T-helper 17 cell (primary cell): ENCODE measurements at places on chromosomes 7 and 10. TPM values are rescaled to one million over a fixed set of nuclear protein-coding genes. Genes with fewer than 3 reads are reported as not detected.

DNA sequence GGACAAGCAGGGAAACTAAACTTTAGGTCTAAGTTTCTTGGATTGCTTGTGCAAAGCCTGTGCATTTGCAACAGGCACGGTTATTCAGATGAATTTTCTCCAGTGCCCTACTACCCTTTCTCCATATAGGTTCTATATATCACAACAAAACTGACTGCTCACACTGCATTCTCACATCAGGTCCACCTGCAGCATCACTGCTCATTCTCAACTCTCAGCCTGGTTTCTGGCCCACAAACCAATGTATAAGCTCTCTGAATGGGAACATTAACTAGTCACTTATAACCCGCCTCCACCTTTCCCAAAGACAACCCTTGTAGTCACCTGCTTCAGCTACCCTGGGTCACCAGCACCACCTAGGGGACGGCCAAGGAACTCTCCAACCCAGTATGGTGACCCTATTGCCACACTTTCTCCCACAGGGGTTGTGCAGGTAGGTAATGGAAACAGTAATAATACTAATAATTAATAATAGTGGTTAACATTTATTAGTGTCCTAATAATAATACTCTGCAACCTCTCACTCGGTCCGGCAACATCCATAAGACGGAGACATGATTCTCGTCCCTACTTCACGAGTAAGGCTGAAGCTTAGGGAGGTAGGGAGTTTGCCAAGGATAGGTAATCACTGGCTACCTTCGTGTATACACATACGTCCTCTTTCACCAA, 97.3 kb downstream of the CLEC2L start:
- H3K27ac ChIP-seq = no peak overlapping the region
- peaks cover 16% of the 10 kb centered on the region for H3K4me1 ChIP-seq
- DNase-seq = peak; percentile 30
- no peaks in the 10 kb centered on the region for H3K27me3 ChIP-seq
- no peak overlapping the region for H3K4me3 ChIP-seq

DNA sequence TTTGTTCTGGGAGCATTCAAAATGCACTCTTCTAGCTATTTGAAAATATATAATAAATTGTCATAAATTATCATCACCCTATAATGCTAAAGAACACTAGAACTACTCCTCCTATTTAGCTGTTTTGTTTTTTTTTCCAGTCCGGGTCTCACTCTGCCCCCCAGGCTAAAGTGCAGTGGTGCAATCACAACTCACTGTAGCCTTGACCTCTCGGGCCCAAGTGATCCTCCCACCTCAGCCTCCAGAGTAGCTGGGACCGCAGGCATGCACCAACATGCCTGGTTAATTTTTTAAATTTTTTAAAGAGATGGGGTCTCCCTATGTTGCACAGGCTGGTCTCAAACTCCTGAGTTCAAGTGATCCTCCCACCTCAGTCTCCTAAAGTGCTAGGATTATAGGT, 41.1 kb upstream of the MTPAP start:
- H3K27me3 ChIP-seq = peaks cover 54% of the 10 kb centered on the region
- no peak for DNase-seq
- no peak overlapping the region for H3K27ac ChIP-seq
- H3K4me3 ChIP-seq = no peak overlapping the region

DNA sequence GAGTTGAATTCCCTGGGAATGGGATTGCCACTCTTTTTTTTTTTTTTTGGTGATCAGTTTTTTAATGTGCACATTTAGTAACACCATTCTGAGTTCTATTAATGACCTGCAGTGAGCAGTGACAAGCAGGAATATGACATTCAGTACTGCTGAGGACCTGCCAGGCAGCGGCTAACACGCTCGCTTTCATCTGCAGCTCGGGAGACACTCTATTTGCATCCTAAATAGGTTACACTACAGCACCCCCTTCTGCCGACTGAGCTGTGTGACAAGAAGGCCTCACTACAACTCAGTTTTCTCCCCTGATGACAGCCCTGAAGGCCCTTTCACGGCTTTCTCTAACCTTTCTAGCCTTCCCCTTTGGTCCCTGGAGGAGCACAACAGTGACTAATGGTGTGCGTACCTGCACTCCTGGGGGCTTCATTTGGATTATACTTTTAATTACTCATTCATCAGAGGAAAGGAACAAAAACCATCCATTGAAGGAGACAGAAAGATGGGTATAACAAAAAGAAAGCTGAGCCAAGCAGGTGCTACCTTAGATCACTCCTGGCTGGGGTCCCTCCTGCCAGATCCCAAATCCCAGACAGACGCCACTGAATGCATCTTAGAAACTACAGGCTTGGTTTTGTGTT, 872.4 kb downstream of the LRMDA start:
- H3K4me1 ChIP-seq = no peaks in the 10 kb centered on the region
- no peak overlapping the region for H3K4me3 ChIP-seq
- DNase-seq = no peak
- H3K27me3 ChIP-seq = peaks cover 9% of the 10 kb centered on the region

- no peaks in the 10 kb centered on the region for H3K36me3 ChIP-seq
- H3K4me3 ChIP-seq = no peak overlapping the region
- no peaks in the 10 kb centered on the region for H3K27me3 ChIP-seq
- no peak overlapping the region for H3K27ac ChIP-seq
Measured at GRCh38 chr7:19871102-19871501, 97.7 kb upstream of the TMEM196 start.

DNA sequence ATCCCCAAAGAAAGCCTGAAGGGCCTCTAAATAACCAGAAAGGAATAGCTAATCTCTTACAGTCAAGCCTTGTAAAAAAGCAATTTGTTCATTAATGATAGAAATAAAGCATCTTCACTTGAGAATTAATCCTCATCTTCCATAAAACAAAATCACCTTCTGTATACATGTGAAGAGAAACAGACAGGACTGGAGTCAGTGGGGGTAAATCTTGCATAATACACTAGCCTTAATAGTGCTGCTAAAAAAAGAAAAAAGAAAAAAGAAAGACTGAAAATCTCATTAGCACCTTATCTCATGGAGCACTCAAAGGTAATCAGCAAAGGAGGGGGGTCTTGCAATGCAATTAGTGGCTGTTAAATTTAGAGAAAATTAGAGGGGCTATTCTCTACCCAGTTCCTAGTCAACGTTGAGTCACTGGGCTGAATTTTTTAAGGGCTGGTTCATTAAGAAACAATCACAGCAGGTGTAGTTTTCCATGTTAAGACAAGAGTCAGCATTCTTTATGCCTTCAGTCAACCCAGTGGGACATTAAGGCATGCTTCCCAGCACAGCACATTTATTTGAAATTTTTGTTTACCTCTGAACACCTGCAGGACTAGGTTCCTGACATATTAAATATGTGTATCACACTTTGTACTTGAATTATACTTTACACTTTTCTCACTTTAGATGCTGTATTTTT, 1455.7 kb upstream of the CELF2 start:
- H3K27ac ChIP-seq = no peak overlapping the region
- H3K4me1 ChIP-seq = no peaks in the 10 kb centered on the region

DNA sequence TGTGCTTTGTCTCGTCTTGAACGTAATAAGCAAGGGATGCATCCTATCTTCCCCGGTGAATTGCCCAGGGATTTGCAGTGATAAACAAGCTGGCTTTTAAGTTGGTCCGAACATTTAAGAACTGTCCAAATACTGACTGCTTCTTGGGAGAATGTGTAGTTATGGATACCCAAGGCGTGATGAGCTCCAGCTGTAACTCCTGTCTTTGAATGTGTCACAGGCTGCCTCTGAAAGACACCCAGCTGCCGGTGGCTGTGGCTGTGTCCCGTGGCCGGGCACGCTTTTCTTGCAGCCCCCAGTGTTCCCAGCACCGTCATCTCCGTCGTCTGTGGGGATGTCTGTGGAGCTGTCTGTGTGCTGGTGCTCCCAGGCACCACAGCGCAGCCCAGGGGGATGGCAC, 118.1 kb downstream of the GLRX3 start:
- H3K4me1 ChIP-seq = no peaks in the 10 kb centered on the region
- no peak overlapping the region for H3K27ac ChIP-seq
- H3K4me3 ChIP-seq = no peak overlapping the region
- no peaks in the 10 kb centered on the region for H3K27me3 ChIP-seq
- no peaks in the 10 kb centered on the region for H3K36me3 ChIP-seq

GRCh38 chr7:104857458-104858425, 156.3 kb upstream of the KMT2E start:
- peaks cover 15% of the 10 kb centered on the region for H3K27me3 ChIP-seq
- no peak overlapping the region for H3K4me3 ChIP-seq
- DNase-seq = no peak
- H3K36me3 ChIP-seq = no peaks in the 10 kb centered on the region
- H3K27ac ChIP-seq = peak overlapping the region; percentile 39
- peaks cover 11% of the 10 kb centered on the region for H3K4me1 ChIP-seq

DNA sequence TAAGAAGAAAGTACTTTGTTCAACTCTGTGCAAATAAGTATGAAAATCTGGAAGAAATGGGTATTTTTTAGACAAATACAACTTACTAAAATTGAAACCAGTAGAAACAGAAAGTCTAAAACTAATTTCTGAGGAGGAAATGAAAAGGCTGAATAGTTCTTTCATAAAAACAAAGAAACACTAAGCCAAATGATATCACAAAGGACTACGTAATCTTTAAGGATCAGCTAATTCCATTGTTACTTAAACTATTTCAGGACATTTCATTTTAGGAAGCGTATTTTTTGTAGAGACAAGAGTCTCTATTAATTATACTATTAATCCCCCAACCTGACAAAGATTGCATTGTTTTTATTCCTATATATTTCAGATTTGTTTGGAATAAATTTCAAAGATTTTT, 11.2 kb upstream of the CCSER2 start:
- no peak overlapping the region for H3K27ac ChIP-seq
- H3K36me3 ChIP-seq = no peaks in the 10 kb centered on the region
- no peak for DNase-seq
- no peak overlapping the region for H3K4me3 ChIP-seq
- H3K27me3 ChIP-seq = peaks cover 15% of the 10 kb centered on the region

DNA sequence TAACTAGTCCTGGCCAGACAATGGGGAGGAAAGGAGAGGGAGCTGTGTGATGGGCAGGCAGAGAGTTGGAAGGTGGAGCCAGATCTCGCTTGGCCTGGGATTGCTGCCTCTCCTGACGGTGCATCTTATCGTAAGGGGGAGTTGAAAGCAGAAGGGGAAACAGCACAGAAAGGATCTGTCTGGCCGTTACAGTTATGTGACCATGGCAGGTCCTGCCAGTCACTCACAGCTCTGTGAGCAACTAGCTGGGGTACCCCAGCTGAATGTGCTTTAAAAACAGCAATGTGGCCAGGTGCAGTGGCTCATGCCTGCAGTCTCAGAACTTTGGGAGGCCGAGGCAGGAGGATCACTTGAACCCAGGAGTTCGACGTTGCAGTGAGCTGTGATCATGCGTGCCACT, 8.1 kb downstream of the BLVRA start:
- DNase-seq = no peak
- H3K27ac ChIP-seq = no peak overlapping the region
- peaks cover 3% of the 10 kb centered on the region for H3K36me3 ChIP-seq
- H3K27me3 ChIP-seq = no peaks in the 10 kb centered on the region
- peaks cover 37% of the 10 kb centered on the region for H3K4me1 ChIP-seq

GRCh38 chr7:395643-396042, 105.7 kb downstream of the FOXL3 start:
- no peak for DNase-seq
- no peak overlapping the region for H3K4me3 ChIP-seq
- peaks cover 2% of the 10 kb centered on the region for H3K36me3 ChIP-seq

DNA sequence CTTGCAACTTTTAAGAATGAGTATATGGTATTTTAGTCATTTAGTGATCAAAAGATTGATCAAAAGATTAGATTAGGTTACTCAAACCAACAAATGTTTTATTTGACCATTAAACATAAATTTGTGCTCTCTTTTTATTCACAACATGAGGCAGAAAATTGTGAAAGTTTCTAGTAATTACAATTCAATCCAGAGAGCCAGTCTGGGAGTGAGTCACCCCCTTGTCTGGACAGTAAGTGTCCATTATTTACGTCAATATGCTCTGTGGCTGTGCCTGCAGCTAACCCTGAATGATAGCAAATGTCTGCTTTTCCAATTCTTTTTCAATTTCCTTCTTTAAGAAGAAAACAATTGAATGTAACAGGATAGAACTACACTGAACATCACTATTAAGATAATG, 27.9 kb downstream of the GNG11 start:
- no peak overlapping the region for H3K4me3 ChIP-seq
- H3K27me3 ChIP-seq = no peaks in the 10 kb centered on the region
- no peaks in the 10 kb centered on the region for H3K4me1 ChIP-seq
- no peak overlapping the region for H3K27ac ChIP-seq
- DNase-seq = no peak

DNA sequence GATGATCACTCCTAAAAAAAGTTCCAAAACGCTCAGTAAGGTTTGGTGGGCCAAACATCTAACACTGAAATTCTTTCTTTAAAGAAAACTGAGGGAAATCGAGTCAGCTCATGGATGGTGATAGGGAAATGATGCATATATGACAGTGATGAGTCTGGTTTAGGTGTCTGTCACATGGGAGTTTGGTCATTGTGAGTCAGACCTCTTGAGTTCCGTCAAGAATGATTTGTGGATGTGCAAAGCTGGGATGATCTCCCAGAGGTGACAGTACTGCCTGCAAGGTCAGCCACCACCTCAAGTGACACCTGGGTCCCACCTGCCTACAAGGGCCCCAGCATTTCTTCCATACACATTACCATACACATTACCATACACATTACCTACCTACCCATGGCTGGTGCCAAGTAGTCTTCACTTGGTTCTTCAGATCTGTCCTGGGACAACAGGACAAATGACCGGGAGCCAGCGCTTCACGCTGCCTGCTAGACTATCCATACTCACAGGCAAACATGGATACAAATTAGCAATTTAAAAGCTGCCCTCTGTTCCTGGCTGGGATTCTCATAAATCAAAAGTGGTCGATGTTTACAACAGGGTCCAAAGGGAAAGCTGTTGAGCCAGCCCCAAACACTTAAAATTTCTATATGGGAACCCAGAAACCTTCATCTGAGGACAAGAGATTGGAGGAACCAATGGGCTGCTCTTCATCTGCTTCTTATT, 128.4 kb downstream of the ADAM12 start:
- H3K27ac ChIP-seq = no peak overlapping the region
- H3K27me3 ChIP-seq = no peaks in the 10 kb centered on the region
- no peak overlapping the region for H3K4me3 ChIP-seq
- DNase-seq = no peak

- no peak overlapping the region for H3K4me3 ChIP-seq
- H3K4me1 ChIP-seq = peaks cover 23% of the 10 kb centered on the region
- H3K27me3 ChIP-seq = peaks cover 63% of the 10 kb centered on the region
Measured at GRCh38 chr10:101161494-101162299, 30.6 kb downstream of the TLX1 start.

CALN1 gene
- not detected for total RNA-seq

SFTPD gene
- total RNA-seq = not detected

NEURL1 gene
- total RNA-seq = 1.1 TPM

C10orf67 gene
- total RNA-seq = not detected

PDE6C gene
- total RNA-seq = not detected

STAG3 gene
- 4.0 TPM for total RNA-seq

CPA5 gene
- 11.5 TPM for total RNA-seq

RBP3 gene
- total RNA-seq = not detected

CYP3A7 gene
- total RNA-seq = not detected

MUC3A gene
- not detected for total RNA-seq

PVRIG gene
- 30.1 TPM for total RNA-seq

CPED1 gene
- total RNA-seq = 0.40 TPM
